Hippocampal formation (tissue), 2 donors: ENCODE measurements at places on chromosomes 1 and 21.
A peak's percentile ranks its signal among the peaks of the same experiment; 100 is the strongest.

DNA sequence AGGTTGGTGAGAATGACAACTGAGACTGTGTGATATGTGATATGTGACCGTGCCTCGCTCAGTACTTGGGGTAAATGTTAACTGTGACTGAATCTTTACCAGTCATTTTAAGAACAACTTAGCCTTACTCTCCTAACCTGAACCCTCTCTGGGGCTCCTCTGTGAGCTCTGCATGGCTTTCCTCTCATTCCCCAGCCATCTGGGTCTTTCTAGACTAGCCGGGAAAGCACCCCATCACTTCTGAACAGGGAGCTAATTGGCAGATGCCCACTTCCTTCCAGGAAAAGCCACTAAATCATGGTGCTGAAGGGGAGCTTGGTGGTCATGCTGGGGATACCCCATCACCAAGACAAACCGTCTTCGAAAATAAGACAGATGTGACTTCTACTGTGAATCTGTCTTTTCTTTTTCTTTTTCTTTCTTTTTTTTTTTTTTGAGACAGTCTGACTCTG lies 16.5 kb upstream of the FOXO6 start:
- no peak for DNase-seq

DNA sequence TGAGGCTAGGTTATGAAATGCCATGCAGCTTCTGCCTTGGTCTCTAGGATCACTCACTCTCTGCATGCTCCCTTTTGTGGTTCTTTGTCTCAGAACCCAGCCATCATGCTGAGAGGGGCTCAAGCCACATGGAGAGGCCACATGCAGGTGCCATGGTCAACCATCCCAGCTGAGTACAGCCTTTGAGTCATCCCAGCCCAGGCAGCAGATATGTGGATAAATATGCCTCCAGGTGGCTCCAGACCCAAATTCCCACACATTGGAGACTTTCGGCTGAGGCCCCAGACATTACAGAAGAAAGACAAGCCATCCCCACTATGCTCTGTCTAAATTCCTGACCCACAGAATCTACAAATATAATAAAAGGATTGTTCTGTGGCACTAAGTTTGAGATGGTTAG lies 102.0 kb downstream of the LHX9 start:
- DNase-seq: no peak

DNA sequence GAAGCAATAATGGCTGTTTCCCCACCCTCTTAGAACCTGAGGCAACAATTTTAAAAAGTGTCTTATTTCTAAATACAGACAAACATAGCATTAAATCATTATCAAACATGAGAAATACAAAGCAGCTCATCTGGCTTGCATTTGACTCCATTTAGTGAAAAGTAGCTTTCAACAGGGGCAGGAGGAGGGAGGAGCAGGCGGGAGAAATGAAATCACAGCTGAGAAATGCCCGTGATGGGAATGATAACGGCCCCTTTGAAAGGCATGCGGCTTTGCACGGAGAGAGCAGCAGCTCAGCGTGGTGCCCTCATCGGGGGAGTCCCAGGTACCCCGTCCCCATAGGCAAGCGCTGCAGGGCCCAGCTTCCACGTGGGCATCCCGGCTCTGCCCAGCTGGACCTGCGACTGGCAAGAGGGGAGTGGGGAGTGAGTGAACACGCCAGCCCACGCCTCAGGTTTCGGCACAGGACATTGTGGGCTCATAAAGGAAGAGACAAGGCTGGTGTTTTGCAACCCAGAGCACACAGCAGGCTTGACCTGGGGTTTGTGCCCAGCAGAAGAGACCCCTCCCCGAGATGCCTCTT lies 134.6 kb downstream of the NPHP4 start:
- DNase-seq: no peak

GRCh38 chr21:44927587-44928461 lies 7.1 kb upstream of the ITGB2 start:
- DNase-seq: no peak

DNA sequence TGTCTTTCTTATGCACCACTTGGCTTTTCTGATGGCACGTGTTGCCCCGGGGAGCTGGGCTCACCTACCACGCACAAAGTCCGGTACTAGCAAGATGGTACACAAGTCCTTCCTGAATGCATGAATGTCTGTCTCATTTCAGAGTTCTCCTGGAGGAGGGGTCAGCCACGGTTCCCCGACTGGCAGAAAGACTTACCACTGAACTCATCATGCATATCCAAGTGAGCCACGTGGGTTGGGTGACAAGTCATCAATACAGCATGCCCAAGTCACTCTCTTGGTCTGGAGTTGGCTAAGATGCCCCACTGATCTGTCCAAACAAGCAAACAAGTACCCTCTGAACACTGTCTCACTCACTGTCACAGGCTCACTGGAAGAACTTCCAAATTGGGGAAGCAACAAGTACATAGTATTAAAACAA lies 28.6 kb upstream of the MX1 start:
- DNase-seq: no peak

DNA sequence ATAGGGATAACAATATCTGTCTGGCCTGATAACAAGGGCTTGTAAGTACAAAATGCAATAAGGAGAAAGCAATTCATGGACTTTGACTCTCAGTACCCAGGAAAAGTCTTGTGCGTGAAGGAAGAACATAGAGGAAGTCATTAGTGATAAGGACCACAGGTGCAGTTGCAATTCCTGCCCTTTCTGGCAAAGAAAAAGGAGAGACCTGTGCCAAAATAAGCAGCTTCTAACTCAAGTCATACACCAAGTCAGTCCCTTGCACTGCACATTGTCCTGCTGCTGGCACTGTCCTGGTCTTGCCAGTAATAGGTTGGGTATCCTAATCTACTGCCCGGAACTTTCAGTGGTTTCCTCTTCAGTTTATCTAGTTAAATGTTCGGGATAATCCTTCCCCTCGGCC lies 14.8 kb upstream of the SOD1 start:
- no peak for DNase-seq

GRCh38 chr1:168179438-168180147 lies 831 bp downstream of the TIPRL start:
- peak; percentile 26 for DNase-seq

GRCh38 chr21:14096172-14096571 lies 114.6 kb downstream of the LIPI start:
- DNase-seq: no peak

DNA sequence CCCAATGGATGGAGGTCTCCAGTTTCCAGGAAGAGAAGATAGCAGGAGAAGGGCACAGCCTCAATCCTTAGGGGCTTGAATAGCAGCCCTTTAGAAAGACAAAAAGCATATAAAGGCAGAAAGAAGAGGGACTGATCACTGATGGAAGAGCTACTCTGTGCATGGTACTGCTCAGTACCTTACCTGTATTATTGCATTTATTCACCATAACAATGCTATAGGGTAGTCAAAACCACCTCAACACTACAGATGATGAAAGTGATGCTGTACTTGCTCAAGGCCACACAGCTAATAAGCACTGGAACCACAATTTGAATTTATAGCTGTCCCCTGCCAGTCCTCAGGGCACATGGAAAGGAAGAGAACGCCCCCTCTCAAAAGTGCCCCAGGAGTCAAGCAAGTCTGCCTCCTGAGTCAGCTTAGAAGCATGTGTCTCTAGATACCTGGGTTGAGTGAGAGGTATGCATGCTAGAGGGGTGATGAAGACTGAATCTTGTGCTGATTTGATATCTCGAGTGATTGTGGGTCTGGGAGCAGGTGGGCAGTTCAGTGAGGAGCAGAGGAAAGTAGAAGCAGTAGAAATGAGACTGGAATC lies 13.6 kb downstream of the DDAH1 start:
- no peak for DNase-seq

DNA sequence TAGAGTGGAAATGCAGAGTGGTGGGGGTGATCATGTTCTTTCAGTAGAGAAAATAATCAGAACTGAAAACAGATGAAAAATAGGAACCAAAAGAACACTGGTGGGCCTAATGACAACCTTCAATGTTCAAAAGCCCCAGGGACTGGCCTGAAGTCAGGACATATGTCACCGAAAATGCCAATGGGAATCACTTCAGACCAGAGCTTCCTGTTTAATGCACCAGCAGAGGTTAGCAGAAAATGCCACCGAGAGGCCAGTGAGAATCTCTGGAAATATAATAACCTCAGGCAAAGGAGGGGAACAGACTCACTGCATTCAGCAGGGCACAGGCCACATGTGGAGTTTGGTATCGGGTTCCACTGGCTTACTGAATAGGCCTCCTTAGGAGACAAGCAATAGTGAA lies 15.9 kb upstream of the CD58 start:
- no peak for DNase-seq

GRCh38 chr1:173367136-173367535 lies 110.0 kb upstream of the PRDX6 start:
- no peak for DNase-seq

DNA sequence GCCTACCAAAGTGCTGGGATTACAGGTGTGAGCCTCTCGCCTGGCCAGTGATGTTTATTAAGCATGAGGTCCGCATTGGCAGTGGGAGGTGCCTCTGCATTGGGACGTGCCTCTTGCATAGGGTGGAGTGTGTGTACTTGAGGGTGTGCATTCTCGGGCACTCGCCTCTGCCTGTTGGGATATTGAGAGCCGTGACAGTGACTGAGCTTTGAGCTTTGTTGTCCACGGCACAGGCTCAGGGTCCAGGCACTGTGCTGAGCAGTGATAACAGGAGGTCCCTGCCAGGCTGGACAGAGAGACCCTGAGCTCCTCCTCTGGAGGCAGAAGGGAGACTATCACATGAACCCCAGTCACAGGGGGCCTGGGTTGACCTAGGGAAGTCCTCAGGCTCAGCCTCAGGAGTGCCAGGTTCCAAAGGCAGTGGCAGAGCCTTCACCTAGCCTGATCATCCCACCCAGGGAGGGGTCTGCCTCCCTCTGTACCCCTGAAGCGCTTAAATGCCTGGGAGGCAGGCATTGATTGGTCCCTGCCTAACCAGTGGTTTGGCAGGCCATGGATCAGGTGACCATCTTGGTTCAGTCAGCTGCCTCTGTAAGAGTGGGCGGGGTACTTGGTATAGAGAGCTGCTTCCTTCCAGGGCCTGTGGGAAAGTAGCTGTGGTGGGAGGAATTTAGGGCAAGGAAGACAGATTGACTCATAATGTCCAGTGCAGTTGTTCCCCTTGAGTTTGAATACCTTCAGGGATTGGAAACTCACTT lies 213.8 kb upstream of the TMEM51 start:
- DNase-seq: no peak

DNA sequence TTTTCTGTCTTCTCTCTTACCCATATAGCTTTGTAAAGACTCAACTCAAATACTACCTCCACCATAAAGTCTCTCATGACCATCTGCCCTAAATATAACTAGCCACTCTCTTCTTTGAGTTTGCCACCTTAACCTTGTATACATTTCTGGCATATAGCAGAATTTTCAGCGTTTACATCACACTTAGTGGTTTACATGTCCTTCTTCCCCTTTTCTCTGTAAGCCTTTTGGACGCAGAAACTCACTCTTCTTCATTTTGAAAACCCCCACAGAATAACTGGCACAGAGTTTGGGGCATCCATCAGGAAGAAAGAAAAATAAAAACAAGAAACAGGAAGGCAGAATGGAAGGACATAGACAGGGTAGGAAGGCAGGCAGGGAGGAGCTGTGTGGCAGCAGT lies 131.8 kb upstream of the DUSP10 start:
- no peak for DNase-seq

DNA sequence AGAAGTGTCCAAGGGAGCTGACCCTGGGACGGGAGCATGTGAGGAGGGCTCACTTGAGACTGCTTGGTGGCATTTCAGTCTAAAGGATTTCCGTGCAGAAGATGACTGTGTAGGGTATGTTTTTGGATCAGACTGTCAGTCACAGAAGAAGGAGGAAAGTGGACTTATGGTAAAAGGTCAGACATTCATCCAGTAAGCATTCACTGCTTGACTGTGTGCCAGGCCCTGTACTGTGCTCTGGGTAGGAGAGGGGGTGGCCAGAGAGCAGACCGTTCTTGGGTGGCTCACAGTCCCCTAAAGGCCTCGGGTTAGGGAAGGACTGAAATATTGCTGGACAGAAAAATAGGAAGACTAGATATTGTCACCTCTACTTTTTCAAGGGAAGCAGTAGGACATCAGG lies 2.1 kb upstream of the SERINC2 start:
- DNase-seq: no peak

GRCh38 chr1:24317956-24318614 lies 1.1 kb upstream of the GRHL3 start:
- peak; percentile 32 for DNase-seq

DNA sequence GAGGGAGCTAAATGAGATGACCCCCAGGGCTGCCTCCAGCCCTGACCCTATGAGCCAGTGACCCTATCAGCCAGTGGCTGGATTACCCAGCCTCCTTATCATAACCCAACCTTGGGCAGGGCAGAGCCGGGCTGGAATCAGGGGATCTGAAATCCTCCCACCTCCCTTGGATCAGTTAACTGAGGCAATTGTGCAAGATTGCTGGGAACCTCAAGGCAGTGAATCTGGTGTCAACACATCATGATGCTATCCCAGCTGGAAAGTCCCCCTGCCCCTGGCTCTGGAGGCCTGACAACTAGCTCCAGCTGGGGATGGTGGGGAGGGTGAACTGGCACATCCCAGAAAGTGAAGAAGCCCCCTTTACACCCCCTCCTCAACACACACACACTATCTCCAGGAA lies 6.4 kb upstream of the TSPAN1 start:
- no peak for DNase-seq
